ENCODE measurements at places on chromosomes 5 and 9.

GRCh38 chr9:69452110-69452782 is 127.2 kb downstream of the ENTREP1 start:
- H3K27me3 ChIP-seq = no peaks in the 10 kb centered on the region
- no peak for DNase-seq
- no peak overlapping the region for H3K4me3 ChIP-seq
- no peak overlapping the region for H3K27ac ChIP-seq
- no peaks in the 10 kb centered on the region for H3K4me1 ChIP-seq

DNA sequence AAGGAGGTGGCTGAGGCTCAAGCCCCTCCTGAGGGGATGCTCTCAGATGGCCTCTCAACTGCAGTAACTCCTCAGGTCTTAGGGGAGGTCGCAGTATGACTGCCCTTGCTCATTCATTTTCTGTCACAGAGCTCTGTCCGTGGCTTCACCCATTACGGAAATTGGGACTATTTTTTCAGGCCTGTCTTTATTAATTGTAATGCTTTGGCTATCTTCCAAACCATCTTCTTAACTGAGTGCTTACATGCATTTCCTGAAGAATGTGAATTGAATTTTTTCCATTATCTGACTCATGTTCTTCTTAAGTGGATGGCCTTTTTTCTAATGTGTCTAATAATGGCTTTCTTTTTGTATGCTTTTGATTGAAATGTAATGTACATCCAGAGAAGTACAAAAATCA is 36.4 kb upstream of the SV2C start:
- H3K36me3 ChIP-seq = no peaks in the 10 kb centered on the region
- no peaks in the 10 kb centered on the region for H3K4me1 ChIP-seq
- no peak overlapping the region for H3K4me3 ChIP-seq
- H3K27ac ChIP-seq = no peak overlapping the region

DNA sequence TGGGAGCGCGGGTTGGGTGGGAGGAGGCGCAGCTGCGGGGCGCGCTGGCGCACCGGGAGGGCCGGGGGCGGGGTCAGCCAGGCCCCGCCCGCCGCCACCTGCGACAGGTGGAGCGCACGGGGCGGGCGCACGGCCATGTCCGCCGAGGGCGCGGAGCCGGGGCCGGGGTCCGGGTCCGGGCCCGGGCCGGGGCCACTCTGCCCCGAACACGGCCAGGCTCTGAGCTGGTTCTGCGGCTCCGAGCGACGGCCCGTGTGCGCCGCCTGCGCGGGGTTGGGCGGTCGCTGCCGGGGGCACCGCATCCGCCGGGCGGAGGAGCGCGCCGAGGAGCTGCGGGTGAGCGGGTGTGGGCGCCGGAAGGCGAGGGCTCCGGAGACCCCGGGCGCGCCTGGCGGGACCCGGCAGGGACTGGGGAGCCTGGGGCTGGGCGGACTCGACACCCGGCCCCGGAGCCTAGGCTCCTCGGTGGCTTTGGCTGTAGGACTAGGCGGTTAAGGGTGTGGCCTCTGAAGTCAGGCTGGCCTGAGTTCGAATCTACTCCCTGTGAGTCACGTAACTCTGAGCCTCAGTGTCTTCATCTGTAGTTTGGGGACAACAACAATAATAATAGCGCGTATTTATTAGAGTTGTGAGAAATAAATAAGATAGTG is at the start of gene BSPRY:
BSPRY (plus strand) TSS at position 97 of the 650 bp plus-strand sequence; CDS start at position 136, 39 bp downstream.
- DNase-seq = no peak
- no peaks in the 10 kb centered on the region for H3K4me1 ChIP-seq
- H3K4me3 ChIP-seq = no peak within 1 kb of the TSS
- H3K27ac ChIP-seq = no peak within 1 kb of the TSS
- no peaks in the 10 kb centered on the region for H3K36me3 ChIP-seq

- H3K4me3 ChIP-seq = no peak overlapping the region
- peak; percentile 72 for DNase-seq
- no peak overlapping the region for H3K27ac ChIP-seq
- H3K36me3 ChIP-seq = no peaks in the 10 kb centered on the region
- H3K4me1 ChIP-seq = peaks cover 2% of the 10 kb centered on the region
- H3K27me3 ChIP-seq = no peaks in the 10 kb centered on the region
These were observed 126.2 kb downstream of the HSD17B3 start for GRCh38 chr9:96175796-96176195.

DNA sequence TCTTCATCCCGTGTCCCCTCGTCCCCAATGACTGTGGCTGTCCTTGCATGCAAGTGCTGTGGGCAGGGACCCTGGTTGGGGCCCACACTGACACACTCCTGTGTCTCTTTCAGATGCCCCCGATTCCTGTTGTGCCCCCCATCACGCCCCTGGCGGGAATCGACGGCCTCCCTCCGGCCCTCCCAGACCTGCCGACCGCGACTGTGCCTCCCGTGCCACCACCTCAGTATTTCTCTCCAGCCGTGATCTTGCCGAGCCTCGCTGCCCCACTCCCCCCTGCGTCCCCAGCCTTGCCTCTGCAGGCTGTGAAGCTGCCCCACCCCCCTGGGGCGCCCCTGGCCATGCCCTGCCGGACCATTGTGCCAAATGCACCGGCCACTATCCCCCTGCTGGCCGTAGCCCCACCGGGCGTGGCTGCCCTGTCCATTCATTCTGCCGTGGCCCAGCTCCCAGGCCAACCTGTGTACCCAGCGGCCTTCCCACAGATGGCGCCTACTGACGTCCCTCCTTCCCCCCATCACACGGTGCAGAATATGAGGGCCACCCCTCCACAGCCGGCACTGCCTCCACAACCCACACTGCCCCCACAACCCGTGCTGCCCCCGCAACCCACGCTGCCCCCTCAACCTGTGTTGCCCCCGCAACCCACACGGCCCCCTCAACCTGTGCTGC is 75.0 kb downstream of the WNK2 start:
- DNase-seq = no peak
- H3K4me1 ChIP-seq = no peaks in the 10 kb centered on the region
- no peak overlapping the region for H3K4me3 ChIP-seq
- no peaks in the 10 kb centered on the region for H3K36me3 ChIP-seq

GRCh38 chr5:56677690-56678305 is 137.6 kb upstream of the MAP3K1 start:
- no peak for DNase-seq
- no peak overlapping the region for H3K4me3 ChIP-seq
- H3K27me3 ChIP-seq = no peaks in the 10 kb centered on the region
- no peak overlapping the region for H3K27ac ChIP-seq
- no peaks in the 10 kb centered on the region for H3K36me3 ChIP-seq
- H3K4me1 ChIP-seq = no peaks in the 10 kb centered on the region

DNA sequence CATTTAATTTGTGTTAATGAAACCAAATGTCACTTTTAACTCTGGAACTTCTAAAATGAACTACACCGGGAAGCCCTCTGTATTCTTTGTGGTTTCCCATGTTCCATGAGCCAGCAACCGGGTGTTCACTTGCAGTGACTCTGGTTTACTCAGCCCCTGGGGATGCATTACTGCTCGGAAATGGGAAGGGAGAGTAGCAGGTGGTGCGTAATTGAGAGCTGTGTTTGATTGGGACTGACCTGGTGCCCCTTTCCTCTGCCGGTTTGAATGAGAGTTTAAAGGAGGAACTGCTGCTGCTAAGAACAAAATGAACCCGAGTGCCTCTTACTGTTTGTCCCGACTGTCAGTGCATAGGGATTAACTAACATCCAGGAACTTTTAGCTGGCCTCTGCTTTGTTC is 100.1 kb upstream of the DHFR start:
- DNase-seq = no peak
- H3K27me3 ChIP-seq = no peaks in the 10 kb centered on the region
- no peaks in the 10 kb centered on the region for H3K36me3 ChIP-seq
- H3K4me3 ChIP-seq = no peak overlapping the region
- H3K4me1 ChIP-seq = peaks cover 4% of the 10 kb centered on the region

GRCh38 chr5:148391422-148391821 is 7.7 kb downstream of the FBXO38 start:
- peak; percentile 34 for DNase-seq
- no peak overlapping the region for H3K4me3 ChIP-seq
- H3K36me3 ChIP-seq = no peaks in the 10 kb centered on the region
- H3K4me1 ChIP-seq = no peaks in the 10 kb centered on the region
- H3K27ac ChIP-seq = no peak overlapping the region

DNA sequence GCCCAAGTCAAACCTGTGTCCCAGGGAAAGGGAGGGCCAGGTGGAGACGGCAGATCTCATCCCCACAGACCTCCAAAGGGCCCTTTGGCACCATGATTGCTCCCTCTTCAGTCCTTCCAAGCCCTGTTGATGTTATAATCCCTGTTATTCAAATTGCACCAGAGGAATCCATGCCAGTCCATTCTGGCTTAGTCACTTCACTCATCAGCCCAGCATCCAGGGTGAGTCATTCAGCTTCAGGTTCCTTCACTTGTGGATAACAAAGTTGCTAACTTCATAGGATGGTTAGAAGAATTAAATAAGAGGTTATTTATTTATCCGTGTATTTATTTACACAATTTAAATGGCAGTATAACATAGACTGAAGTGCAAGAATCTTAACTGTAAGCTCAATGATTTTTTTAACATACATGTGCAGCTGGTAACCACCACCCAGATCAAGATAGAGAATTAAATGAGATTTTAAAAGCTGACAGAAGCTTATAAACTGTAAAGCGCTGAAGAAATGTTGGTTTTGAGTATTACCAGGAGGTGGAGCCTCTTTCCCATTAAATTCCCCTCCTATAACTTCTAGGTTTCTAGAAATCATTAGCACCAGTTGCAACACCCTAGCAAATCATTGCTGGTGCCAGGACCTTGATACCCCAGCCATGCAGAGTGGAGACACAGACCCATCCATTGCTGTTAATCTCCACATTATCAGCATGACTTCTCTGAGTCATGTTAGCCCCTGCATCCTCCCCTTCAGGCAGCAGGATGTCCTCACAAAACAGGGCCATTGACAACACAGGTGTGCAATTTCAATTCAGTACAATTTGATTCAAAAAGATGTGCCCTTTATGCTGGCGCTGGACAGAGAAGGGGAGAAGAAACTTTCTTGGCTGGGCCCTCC is 77.4 kb downstream of the SEC61B start:
- peak; percentile 64 for DNase-seq
- H3K4me3 ChIP-seq = no peak overlapping the region
- no peak overlapping the region for H3K27ac ChIP-seq
- H3K27me3 ChIP-seq = no peaks in the 10 kb centered on the region

- no peaks in the 10 kb centered on the region for H3K4me1 ChIP-seq
- H3K36me3 ChIP-seq = no peaks in the 10 kb centered on the region
- H3K27me3 ChIP-seq = no peaks in the 10 kb centered on the region
- H3K4me3 ChIP-seq = no peak overlapping the region
These were observed 153.5 kb upstream of the TARS1 start for GRCh38 chr5:33287242-33287641.

Measured in mesendoderm (in vitro differentiated cells).